ENCODE measurements at places on chromosomes 11 and 22. TPM values are rescaled to one million over a fixed set of nuclear protein-coding genes. Genes with fewer than 3 reads are reported as not detected.

DNA sequence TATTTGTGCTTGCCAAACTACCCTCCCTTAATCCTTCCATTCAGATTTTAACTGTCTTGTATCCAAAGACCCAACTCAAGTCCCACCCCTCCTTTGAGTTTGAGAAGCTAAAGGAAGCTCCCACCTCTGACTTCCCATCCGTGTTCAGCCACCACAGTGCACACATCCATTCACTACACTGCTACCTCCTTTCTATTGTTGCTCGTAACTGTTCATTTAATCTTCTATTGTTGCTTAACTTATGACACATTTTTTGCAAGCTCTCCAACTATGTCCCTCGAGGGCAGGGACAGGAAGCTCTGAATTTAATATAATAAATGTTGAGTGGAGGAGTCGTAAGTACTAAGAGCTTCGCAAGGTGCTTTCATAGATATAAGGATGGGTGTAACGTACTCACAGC, 10.4 kb downstream of the LARGE1 start:
- DNase-seq, result no peak

- no peak for DNase-seq
Measured at GRCh38 chr11:11910541-11910940, 68.8 kb downstream of the USP47 start.

- DNase-seq, result no peak
Measured at GRCh38 chr22:20517422-20517821, 10.0 kb downstream of the MED15 start.

DNA sequence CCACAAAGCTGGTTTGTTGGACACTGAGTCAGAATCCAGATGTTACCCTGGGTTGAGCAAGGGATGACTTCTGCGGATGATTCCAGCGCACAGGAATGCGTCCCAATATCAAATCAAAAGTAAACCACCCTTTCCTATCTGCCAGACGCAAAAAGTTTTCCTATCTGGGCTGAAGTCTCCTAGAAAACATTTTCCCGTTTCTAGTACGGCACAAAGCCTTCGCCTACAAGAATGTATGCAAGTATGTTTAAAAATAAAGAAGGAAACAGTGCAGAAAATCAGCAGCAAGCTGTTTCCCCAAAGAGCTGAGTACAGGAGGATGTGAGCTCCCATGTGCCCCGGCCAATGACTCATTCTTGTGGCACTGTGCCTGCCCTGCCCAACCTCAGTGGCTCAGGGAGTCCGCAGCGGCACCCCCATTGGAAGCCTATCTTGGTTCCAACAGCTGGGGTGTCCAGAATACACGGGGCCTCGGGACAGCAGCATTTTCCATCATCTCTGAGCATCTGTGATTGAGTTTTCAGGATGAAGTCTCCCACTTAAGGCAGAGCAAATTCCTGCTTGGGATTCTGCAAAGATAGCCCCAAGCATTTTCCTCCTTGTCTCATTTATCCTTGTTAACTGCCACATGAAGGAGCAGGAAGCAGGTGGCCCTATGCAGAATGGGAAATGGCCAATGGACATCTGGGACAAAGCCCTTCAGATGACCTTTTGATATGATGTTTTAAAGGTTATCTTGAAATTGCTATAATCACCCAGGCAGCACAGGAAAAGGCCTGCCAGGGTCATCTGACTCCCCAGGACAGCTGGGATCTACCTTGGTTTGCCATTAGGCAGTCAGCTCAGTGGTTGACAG, 17.5 kb downstream of the KCNJ5 start:
- DNase-seq, result peak; percentile 86

The FAM181B gene
- total RNA-seq, result not detected
